GF-D8 (cell line): ENCODE measurements at places on chromosomes 7 and 10.

- no peak for DNase-seq
These were observed 218.8 kb downstream of the AUTS2 start for GRCh38 chr7:69817121-69817520.

DNA sequence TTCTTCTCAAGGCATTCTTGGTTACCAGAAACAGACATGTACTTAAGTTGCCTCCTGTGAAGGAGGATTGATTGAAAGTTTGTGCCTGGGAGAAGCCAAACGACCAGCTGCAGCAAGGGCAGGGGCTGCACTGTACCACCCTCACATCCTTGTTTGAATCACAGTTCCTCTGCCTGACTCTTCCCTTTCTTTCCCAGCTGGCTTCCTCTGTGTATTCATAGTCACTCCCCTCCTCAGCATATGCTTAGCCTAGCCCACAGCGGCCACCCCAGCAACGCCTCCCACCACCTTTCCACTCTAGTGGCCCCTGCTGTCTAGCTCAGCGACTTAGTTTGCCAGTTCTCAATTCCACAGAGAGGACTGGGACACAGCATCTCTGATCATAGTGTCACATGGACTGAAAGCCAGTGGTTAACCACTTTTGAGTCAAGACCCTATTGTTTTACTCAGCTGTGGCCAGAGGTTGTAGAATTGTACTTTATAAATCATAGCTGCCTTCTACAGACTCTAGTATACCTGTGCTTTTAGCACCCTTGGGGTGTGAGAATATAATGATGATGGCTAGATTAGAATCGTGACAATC is 643.0 kb downstream of the SUGCT start:
- DNase-seq: no peak

GRCh38 chr10:133150656-133151055 is 9.4 kb upstream of the KNDC1 start:
- DNase-seq: no peak

DNA sequence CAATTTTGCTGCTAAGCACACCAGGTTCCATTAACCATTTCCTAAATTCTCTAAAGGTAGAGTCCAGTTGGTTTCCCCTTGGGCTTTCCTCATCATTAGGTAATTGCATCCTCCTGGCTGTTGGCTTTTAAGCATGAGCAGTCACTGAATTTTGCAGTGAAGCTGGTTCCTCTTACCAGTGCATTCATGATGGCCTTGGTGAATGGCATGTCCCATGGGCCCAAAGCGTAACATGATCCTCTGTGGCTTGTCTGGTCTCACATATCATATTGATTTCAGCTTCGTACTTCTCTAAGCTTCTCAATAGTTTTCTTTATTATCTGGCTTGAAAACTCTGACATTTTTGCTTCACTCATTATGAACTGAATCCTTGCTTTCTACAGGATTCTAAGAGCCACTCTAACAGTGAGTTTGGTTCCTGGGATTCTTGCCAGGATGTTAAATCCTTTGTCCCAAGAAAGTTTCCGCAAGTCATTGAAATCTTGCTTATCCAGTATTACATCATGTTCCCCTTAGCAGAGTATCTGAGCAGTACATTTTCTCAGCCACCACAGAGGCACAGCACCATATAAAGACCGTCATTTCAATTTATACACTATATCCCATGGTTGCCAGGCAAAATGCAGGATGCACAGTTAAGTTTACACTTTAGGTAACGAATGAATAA is 134.2 kb downstream of the PTN start:
- DNase-seq: no peak

- no peak for DNase-seq
These were observed 29.7 kb downstream of the TMEM248 start for GRCh38 chr7:66950763-66951162.

DNA sequence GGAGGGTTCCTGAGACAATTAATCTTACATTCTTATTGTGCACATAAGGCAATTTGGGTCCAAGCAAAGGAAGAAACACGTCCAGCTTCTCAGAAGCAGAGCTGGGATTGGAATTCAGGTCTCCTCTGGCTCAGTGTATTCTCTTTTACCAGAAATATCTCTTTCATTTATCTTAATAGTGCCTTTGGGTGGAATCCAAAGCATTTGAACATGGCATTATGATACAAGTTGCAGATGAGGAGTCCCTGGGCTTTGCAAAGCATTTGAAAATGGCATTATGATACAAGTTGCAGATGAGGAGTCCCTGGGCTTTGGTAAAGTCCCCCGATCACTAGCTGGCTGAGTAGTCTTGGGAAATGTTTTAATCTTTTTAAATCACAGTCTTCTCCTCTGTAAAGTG is 30.0 kb upstream of the PTN start:
- DNase-seq: no peak

GRCh38 chr10:17445400-17445998 is 8.9 kb downstream of the ST8SIA6 start:
- no peak for DNase-seq

GRCh38 chr7:138625849-138626230 is 75.3 kb downstream of the SVOPL start:
- DNase-seq: peak; percentile 77

- DNase-seq: no peak
These were observed 29.9 kb upstream of the UTF1 start for GRCh38 chr10:133199992-133200611.

GRCh38 chr7:95582578-95583293 is 13.6 kb downstream of the PDK4 start:
- DNase-seq: no peak

DNA sequence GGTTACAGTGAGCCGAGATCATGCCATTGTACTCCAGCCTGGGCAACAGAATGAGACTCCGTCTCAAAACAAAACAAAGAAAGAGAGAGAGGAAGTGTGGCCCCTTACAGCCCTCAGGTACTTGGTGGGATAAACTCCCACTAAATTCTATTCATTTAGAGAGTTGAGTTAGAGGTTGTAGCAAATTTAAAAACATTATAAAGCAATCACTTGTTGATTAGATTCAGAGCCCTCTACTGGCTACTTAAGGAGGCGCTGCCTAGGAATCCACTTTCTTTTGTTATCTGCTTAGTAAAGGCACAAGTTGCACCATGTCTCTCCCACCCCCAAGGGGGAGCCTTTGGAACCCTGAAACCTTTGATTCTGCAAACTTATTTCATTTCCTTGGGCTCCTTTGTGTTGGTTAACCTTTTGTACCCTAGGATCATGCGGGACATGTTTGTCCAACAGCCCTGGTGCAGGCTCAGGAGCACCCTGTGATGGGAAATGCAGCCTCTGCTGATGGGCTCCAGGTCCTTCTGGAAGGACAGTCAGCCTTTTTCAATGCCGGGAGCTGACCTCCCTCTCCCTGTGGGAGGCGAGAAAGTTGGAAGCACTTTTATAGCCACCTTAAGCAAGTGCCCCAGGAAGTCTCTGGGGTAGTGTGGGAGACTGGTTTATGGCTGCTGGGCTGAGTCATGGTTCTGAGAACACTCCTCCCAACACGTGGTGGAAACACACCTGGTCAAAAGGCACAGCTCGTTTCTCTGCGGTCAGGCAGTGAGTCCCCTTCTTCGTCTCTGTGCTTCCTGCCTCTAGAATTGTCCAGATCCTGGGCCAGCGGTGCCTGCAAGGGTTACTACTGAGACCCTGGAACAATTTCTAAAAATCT is 2.3 kb downstream of the HKDC1 start:
- DNase-seq: peak; percentile 90

DNA sequence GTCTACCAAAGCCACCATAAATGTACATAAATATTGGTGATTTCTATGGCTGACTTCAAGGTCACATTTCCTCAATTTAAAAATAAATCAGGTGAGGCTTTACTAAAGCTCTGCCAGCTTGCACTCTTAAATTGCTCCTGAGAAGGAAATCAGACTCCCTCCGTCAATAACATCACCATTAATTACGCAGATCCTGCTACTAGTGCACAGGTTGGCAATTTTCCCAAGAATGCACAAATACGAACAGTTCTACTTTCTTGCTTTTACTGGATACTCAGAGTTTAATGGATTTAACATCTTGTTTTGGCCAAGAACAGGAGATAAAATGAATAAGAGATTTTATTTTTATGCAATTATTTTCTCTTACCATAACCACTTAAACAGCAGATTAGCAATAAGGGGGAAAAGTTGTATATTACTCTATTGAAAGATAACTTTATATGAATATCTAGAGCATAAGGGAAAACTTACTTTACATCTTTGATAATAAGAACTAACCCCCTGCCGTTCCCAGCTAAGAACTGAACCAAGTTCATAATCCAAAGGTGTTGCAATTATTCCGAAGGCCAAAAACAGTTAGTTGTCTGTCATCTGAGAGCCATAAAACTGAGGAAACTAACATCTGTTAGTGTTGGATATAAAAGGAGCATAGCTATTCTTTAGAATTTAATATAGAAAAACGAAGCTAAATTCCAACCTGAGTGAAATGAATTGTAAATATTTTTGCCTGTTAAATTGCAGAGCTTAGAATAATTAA is 140.5 kb downstream of the TWIST1 start:
- DNase-seq: no peak

- no peak for DNase-seq
These were observed 70.0 kb upstream of the CC2D2B start for GRCh38 chr10:95837783-95838182.

GRCh38 chr10:64732372-64732957 is 1211.3 kb downstream of the REEP3 start:
- DNase-seq: no peak

- no peak for DNase-seq
These were observed 95.0 kb upstream of the POM121L12 start for GRCh38 chr7:52940481-52940880.

GRCh38 chr7:71482284-71482683 is 350.3 kb downstream of the GALNT17 start:
- no peak for DNase-seq

- no peak for DNase-seq
These were observed 520 bp upstream of the WNT2 start for GRCh38 chr7:117323305-117323850.

GRCh38 chr10:29482591-29483431 is 152.0 kb downstream of the SVIL start:
- no peak for DNase-seq

DNA sequence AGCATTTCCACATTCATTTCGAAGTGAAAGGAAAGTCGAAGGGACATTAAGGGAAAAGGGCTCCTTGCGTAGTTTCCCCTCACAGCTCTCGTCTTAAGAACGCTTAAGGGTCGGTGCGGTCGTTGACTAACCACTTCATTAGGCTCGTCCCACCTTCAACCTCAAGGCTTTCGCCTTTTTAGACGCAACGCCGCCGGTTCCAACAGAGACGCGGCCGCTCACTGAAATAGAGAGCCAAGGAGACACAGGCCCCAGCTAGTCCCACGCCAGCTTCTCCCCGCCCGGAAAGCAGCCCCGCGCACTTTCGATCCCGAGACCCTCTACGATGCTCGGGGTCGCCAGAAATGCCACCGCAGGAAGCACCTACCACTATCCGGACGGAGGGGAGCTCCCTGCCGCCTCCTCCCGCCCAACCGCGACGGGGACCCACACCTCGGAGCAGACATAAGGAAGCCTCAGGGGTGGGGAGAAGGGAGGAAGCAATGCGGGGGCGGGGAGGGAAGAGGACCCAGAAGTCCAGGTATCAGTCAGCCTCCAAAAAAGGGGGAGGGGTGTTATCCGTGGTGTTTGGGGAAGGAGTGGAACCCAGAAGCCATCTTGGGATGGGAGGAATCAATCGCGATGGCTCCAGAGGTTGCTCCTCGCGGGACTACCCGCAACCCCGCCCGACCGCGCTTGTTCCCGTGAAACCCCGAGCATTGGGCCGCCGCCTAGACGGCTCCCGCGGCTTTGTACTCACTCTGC is 559 bp downstream of the TRA2A start:
- DNase-seq: peak; percentile 29

GRCh38 chr10:104146882-104147281 is 24.9 kb downstream of the SFR1 start:
- no peak for DNase-seq

DNA sequence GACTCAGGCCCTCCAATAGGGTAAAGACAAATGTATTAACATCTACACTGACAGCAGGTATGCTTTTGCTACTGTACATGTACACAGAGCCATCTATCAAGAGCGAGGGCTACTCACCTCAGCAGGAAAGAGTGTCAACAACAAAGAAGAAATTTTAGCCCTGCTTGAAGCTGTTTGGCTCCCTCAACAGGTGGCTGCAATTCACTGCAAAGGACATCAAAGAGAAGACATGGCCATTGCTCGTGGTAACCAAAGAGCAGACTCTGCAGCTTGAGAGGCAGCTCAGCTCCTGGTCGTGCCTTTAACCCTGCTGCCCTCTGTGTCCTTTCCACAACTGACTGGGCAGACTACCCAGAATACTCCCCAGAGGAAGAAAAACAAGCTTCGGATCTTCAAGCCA is 5.1 kb downstream of the AKR1B15 start:
- DNase-seq: no peak
